NCI-H187 (cell line): ENCODE measurements at places on chromosomes 5 and 9.

DNA sequence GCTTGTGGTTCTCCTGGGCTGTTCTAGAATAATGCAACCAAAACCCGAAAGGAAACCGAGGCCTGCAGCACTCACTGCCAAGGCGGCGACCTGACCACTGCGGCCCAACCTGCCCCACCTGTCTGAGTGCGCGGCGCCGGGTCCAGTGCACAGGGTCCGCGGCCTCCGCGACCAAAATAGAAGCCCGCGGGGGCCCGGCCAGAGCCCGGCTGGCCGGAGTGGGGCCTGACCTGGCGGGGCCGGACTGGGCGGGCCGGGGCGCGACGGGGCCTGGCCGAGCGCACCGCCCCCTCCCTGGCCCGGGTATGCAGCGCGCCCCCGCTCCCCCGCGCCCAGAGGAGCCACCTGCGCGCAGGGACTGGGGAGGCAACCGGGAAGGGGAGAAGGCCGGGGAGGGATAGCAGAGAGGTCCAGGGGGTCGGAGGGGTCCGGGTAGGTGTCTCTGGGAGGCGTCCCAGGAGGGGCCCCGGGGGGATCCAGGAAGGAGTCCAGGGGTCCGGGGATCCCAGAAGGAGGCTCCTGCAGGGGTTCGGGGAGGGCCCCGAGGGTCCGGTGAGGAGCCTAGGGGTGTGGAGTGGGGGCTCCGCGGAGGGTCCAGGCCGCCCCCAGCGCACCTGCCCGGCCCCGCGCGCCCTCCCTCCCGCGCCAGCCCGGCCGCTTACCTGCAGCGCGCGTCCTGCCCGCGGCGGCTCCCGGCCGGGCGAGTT lies 503 bp downstream of the SEMA4D start:
- no peak for DNase-seq

- DNase-seq = no peak
Measured at GRCh38 chr5:178143901-178144300, 9.8 kb downstream of the NHP2 start.

DNA sequence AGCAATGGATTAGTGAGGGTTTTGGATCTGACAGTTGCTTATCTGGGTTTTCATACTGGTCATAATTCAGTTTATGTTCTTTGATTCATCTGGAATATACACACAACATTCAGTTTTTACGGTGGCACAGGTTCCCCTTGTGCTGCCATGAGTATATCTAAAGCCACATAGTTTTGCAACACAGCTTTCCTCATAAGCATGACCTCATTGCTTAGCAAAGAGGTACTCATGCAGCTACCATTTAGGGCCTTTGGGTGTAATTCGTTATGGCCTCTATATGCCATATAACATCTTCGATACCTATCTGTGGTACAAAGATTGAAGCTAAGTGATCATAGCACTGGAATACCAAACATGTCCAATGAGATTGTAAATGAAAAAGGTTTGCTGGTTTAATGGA lies 2.9 kb upstream of the RBM22 start:
- DNase-seq = no peak

GRCh38 chr9:83536332-83536731 lies 1.9 kb downstream of the FRMD3 start:
- DNase-seq = no peak

- DNase-seq = no peak
Measured at GRCh38 chr5:5105531-5105930, 34.6 kb upstream of the ADAMTS16 start.

GRCh38 chr5:63953217-63953616 lies 9.0 kb downstream of the HTR1A start:
- DNase-seq = no peak

DNA sequence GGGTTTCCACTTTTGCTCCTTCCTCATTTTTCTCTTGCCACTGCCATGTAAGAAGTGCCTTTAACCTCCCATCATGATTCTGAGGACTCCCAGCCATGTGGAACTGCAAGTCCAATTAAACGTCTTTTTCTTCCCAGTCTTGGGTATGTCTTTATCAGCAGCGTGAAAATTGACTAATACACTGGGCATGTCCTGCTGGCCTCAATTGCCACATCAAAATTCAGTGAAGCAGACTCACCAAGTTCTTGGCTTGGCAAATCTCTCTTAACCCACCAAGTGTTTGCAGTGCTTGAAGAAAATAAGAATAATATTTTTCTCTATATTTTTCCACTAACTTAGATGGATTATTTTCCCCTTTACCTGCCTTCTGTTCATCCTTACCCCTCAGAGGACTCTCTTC lies 212.0 kb downstream of the BRINP1 start:
- no peak for DNase-seq

- no peak for DNase-seq
Measured at GRCh38 chr5:126715765-126716164, 61.2 kb upstream of the LMNB1 start.

- DNase-seq = no peak
Measured at GRCh38 chr9:138101444-138102234, 224.1 kb downstream of the CACNA1B start.

GRCh38 chr5:43041669-43042175 lies 1.6 kb upstream of the ANXA2R start:
- peak; percentile 97 for DNase-seq

- DNase-seq = no peak
Measured at GRCh38 chr5:13941468-13941867, 3.0 kb downstream of the DNAH5 start.

- DNase-seq = no peak
Measured at GRCh38 chr5:125970631-125971307, 452.4 kb upstream of the GRAMD2B start.

DNA sequence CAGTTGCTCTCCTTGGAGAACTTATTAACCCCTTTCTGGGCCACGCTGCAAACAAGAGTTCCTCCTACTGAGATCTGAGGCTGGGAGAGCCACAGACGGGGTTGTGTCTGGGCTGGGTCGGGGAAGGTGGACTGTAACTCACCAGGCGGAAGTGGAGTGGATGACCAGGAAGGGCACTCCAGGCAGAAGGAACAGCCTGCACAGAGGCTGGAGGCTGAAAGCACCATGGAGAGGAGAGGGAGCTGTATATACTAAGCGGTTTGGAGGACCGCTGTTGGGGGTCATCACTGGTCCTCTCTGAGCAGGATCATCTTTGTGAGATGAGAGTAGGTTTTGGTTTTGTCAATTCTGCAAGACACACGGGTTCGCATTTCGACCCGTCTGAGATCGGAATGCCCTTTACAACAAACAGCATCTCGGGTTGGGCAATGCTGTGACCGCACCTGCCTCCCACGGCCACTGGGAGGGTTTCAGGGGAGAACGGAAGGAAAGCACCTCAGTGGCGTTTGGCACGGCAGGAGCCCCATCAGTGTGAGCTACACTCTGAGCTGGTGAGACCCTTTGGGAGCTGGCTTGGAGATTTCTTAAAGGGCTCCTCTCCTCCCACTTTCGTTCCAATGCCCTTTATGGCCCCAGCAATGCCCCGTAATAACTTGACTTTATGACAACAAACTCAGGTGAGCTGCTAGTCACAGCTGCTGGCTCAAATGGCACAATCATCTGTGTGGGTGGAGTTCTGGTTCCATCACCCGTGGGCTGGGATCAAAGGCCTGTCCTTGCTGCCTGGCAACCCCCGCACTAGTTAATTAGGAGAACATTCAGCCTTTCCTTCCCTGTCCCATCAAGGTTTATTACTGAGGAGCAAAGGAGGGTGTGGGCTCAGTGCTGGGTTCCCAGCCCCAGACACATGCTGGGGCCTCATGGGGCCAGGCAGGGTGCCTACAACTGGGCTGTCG lies 18.7 kb upstream of the NEURL1B start:
- no peak for DNase-seq

- DNase-seq = no peak
Measured at GRCh38 chr5:168209244-168209995, 82.0 kb upstream of the WWC1 start.
